Activated naive CD8-positive, alpha-beta T cell treated with anti-CD3 and anti-CD28 coated beads for 36 hours (primary cell): ENCODE measurements at places on chromosomes 7 and 10. TPM values are rescaled to one million over a fixed set of nuclear protein-coding genes. Genes with fewer than 3 reads are reported as not detected.

CRPPA gene
- total RNA-seq = 1.7 TPM

LRRC4 gene
- total RNA-seq = not detected

RRP12 gene
- total RNA-seq = 82.2 TPM

DNA sequence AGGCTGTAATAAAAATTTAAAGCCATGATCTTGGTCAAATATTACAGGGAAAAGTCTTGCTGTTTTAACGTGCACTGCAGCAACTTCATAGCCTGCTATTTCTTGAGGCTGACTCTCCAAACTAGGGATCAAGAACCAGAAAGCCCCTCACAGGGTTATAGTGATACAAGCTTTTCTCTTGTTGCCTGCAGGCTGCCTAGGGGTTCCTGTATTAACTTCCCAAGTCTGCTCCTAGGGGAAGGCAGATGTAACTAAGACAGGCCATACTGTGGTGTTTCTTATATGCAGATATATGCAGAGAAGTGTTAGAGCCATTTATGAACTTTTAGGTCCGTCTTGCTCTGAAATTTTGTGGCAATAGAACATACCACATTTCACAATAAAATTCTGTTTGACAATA lies 175.7 kb downstream of the FOXP2 start:
- DNase-seq = no peak

DNA sequence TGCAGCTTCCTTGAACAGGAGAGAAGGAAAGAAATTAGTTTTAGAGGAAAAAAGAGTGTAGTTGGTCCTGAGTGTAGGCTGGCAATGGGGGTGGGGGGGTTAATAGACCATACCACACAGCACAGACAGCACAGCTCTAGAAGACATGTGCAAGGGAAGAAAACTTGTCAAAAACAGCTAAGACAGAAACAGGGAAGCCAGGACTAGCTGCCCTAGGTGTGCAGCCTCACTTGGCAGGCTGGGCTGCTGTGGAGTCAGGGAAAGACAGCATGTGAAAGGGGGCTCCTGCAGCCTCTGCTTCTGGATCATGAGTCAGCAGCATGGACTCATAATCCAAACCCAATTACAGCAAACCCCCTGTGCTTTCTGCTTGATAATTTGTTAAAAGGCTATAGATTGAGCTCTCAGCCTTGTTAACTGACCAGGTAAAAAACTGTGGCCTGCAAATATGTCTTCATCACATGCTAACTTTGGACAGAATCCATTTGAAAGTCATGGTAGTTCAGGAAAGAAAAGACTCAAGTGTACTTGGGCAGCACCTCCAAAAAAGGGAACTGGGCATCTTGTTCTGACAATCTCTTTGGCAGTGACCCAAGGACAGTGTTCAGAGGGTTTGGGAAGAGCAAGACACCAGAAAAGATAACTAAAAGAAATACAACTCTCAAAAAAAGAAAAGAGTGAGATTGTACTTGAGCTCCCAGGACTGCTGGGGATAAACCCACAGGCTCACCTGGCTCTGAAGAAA lies 142.2 kb upstream of the VWC2 start:
- no peak for DNase-seq

DNA sequence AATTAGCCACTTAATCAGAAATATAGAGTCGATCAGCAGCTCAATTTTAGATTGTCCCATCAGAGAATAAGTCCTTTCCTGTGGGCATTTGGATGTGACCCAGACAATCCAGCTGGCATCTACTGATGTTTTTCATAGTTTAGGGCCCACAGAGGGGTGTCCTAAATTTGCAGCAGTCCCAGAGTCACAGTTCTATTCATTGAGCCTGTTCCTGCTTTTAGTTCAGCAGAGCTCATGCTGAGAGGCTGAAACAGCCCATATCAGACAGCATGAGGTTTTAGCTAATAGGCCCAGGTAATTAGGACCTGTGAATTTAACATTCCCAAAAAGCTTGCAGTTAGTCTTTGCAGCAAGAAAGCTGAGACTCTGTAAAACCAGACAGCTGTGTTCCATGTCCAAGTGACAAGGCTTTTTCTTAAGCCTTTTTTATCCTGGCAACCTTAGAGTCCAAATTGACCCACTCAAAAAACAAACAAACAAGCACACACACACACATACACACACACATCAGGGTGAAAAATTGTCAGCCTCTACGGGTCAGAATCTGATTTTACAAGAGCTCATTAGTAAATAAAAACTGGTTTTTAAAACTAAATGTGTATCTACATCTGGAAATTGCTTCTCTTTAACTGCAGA lies 33.7 kb downstream of the ANKIB1 start:
- no peak for DNase-seq

DNA sequence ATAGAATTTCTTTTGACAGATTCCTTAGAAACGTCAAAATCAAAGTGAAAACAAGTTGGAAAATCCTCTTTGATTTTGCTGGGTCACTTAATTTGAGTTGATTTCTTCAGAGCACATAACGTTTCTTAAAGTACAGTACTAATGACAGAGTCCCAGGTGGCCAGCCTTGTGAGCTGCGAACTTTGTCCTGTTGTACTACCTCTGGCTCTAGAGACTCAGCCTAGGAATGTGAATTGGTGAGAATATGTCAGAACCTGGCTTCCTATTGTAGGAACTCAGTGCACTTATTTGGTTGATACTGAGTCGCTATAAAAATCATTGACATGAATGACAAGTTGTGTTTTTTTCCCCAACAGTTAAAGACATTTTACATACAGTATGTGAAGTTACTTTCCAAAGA lies 20.2 kb downstream of the SDK1 start:
- DNase-seq = no peak

DNA sequence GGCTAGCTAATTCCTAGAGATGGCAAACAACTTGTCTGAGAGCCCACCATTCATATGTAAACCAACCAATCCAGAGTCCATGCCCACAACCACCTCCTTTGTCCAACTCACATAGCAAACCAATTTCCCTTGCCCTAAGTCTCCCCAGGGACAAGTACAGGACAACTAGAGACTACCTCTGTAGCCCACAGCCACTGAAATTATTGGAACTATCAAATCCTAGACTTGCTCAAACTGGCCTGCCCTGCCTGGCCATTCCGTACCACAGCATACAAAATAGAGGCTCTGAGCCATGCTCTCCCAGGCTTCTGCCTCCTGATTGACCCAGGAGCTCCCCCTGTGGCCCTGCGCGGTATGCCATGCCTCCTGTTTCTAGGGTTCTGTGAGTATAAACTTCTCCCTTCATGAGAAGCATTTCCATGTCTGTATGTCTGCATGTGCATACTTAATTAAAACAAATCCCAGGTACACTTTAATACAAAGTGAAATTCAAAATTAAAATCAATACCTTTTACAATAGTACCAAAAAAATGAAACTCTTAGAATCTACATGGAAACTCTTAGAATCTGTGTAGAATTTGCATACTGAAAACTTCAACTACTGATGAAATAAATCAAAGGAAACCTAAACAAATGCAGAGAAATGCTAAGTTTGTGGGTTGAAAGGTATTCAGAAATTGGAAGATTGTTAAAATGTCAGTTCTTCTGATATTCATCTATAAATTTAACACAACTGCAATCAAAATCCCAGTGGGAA lies 4.0 kb upstream of the HECW1 start:
- DNase-seq = peak; percentile 54

DNA sequence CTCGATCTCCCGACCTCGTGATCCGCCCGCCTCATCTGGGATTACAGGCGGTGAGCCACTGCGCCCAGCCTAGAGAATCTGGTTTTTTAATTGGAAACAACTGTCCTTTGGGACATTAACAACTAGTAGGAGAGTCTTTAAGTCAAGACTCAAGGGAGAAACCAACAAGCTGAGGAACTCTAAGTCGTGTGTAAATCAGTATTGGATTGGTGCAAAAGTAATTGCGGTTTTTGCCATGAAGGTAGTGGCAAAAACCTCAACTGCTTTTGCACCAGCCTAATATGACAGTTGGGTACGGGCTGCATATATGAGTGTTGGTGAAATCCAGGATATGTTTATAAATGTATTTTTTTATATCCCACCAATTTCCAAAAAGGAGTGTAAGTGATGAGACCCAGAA lies 113.9 kb upstream of the PLXNA4 start:
- DNase-seq = no peak

DNA sequence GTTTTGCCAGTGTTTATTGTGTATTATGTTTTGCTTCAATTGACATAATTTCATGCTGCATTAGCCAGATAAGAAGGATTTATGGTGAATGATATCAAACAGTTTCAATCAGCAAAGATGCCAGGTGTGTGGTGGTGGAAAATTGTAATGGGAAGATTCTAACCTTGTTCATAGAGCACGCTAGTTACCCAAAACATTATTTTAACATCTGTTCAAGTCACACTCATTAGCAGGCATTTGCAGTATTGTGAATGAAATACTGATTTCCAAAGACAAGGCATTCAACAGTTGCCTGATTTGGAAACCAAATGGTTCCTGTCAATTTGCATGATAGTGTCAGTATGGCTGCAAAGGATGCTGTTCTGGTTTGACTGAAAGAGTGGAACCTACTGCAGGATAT lies 129.7 kb downstream of the EPC1 start:
- DNase-seq = no peak
